ENCODE measurements at places on chromosomes 11 and 22. TPM values are rescaled to one million over a fixed set of nuclear protein-coding genes. Genes with fewer than 3 reads are reported as not detected.

DNA sequence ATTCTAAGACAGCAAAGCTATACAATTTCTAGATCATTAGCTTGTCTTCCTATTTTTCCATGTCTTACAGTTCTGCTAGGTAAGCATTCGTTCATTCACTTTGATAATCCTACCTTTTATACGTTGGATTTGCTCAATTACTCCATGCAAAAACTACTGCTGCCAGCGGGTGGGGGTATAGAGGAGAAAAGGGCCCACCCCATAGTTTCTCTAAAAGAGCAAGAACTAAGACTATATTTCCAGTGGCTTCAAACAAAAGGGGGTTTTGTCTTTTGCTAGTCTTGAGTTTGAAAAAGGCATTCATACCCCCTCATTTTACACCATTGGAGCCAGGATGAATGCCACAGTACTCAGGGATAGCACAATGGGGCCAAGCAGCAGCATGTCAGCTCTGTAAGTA is 155.7 kb downstream of the WT1 start:
- no peak for DNase-seq

DNA sequence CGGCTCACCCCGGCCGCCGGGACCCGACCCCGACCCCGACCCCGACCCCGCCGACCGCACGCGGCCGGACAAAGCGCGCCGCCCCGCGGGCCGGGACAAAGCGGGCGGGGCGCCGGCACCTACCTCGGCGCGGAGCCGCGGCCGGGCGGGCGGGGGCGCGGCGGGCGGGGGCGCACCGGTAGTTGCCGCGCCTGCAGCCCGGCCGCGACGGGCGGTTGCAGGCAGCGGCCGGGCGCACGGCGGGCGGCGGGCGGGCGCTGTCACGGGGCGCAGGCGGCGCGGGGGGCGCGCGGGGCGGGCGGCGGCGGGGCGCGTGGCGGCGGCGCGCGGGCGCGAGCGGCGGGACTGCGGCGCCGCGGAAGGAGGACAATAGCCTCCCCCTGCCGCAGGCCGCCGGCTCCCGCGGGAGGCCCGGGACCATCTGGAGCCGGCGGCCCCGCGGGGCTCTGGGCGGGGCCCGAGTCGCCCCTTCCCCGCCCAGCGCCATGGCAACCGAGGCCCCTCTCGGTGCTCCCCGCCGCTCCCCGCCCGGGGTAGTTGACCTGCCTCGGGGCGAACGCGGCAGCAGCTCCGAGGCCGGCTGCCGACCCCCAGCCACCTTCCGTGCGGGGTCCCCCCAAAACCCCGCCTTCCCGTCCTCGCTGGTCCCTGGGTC is 851 bp downstream of the SPTBN2 start:
- DNase-seq: no peak

- DNase-seq: no peak
Measured at GRCh38 chr22:22569218-22569617, 10.2 kb upstream of the PRAME start.

DNA sequence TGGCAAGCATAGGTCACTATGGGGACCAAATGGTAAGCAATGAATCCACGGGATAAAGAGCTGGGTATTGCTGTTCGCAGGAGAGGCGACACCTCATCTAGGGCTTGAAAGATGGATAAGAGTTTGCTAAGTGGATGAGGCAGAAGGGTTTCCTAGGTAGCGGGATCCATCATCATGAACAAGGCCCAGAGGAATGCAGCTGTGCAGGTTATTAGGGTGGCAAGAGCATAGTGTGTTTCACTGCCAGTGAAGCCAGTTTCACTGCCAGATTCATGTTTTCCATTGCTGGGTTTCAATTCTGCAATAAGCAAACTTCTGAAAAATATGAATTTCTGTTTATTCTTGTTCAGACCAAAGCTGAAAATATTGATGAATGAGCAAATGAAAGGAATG is 27.2 kb downstream of the WEE1 start:
- no peak for DNase-seq

OR52I2 gene
- polyA plus RNA-seq: not detected

KDELR3 gene
- 0.56 TPM for polyA plus RNA-seq

NLRP14 gene
- polyA plus RNA-seq: not detected

VWA5A gene
- 12.8 TPM for polyA plus RNA-seq
